ENCODE measurements at places on chromosomes 7 and 10. TPM values are rescaled to one million over a fixed set of nuclear protein-coding genes. Genes with fewer than 3 reads are reported as not detected.

Gene DNAJB12
- total RNA-seq = 19.3 TPM

DNA sequence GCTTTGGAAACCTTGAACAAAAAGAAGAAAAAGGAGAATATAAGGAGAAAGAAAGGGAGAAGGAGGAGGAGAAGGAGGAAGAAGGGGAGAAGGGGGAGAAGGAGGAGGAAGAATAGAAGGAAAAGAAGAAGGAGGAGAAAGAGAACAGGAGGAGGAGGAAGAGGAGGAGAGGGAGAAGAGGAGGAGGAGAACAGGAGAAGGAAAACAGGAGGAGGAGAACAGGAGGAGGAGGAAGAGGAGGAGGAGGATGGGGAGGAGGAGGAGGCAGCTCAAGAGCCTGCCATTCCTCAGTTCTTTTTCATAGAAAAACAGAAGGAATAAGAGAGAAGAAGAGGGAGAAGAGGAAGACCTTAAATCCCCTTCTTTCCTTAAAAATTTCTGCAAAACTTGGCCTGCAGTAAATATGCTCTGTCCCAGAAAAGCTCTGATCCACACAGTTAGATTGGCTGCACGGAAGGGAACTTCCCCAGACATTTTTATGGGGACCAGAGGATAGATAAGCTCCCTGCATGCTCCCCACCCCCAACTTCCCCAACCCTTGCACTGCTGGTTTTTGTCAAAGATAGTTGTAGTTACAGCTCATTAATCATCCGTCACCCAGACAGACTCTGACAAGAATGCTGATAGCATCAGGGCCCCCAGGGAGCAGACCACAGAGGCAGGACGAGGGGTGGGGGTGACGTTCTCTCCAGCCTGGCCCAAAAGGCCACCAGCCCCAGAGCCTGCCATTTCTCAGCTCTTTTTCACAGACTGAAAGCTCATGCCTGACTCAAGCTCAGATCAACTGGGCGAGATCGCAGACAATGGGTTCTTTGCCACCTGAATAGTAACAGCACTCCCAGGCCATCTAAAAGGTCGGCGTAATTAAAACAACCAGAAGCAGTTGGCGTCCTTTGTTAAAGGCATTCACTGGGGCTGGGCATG lies 34.5 kb upstream of the LYZL1 start:
- no peak for DNase-seq

DNA sequence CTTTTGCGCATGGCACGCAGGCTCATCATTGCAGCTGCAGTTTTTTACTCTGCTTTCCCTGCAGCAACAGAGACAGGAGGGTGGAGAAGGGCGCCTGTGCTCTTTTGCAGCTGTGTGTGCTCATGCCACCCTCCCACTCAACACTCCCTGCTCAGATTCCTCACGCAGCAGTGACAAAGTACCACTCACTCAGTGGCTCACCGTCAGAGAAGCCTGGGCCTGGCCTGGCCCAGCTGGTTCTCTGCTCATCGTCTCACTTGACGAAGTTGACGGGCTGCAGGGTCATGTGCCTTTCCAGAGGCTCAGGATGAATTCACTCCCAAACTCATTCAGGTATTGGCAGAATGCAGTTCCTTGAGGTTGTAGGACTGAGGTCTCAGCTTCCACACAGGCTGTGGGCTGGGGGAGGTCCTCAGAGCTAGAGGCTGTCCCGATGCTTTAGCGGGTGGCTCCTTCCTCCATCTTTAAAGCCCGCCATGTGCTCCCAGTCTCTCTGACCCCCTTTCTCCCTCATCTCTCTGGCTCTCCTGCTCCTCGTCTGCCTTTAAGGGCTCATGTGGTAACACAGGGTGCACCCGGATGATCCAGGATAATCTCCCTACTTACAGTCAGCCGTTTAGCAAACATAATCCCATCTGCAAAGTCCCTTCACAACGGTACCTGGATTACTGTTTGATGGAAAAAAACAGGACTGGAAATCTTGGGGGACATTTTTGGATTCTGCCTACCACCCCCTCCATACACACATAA lies 25.8 kb downstream of the PTPRE start:
- no peak for DNase-seq

Gene HOXA9
- 29.9 TPM for total RNA-seq

DNA sequence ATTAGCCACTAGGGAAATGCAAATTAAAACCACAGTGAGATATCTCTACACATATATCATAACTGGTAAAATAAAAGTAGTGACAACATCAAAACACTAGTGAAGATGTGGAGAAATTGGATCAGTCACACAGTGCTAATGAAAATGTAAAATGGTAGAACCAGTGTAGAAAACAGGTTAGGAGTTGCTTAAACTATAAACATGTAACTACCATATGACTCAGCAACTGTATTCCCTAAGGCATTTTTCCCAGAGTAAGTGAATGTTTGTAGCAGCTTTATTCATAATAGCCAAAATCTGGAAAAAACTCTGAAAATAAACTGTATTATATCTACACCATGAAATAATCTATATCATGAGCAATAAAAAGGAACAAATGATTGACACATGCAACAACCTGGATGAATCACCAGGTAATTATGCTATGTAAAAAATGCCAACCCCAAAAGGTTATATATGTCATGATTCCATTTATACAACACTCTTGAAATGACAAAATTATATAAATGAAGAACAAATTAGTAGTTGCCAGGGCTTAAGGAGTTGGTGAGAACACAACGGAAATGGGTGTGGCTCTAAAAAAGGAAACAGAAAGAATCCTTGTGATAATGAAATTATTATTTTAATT lies 22.8 kb downstream of the SLC25A40 start:
- no peak for DNase-seq

GRCh38 chr10:77308084-77308732 lies 329.4 kb downstream of the KCNMA1 start:
- DNase-seq = no peak
